ENCODE measurements at places on chromosomes 3 and 15.

DNA sequence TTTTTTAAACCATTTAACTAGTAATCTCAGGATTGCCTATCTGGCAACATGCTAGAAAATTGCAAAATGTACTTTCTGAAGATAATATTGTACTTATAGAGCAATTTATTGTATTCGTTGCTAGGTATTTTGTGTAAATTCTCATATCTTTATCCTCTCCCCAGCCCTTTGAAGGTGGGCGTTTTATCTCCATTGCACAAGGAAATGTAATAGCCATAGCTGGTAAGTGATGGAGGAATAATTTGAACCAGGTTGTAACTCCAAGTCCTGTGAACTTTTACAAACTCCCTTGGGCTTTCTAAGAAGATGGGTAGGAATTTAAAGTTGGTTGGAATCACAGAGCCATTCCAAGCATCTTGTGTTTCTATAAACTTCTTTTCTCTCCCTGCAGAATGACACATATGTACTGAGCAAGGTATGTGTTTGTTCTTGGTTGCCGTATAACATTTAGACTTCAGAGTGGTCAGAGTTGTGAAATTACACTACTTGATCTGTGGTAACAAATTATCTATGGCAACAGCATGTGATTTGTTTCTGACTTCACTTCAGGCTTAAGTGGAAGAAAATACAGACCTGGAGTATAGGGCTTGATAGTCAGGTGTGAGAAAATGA, 170.9 kb downstream of the AKAP13 start:
- DNase-seq = no peak

DNA sequence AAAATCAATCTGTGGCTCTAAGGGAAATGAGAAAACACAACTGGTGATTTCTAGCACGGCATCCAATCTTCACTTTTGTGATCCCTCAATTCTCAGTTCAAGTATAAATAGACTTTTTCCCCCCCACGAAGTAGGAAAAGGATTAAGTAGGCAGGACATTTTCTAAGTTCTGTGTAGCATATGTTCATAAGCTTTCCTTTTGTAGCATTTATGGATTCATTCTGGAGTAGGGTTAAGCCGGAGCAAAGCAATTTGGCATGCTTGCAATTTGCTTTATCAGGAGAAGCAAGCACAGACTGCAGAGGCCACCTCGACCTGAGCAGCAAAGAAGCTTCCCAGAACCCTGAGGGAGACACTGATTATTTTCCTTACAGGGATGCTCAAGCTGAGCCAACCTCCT, 66.3 kb downstream of the FHIT start:
- no peak for DNase-seq

- DNase-seq = no peak
Observed at GRCh38 chr3:153864793-153865192, 256.4 kb upstream of the ARHGEF26 start.

DNA sequence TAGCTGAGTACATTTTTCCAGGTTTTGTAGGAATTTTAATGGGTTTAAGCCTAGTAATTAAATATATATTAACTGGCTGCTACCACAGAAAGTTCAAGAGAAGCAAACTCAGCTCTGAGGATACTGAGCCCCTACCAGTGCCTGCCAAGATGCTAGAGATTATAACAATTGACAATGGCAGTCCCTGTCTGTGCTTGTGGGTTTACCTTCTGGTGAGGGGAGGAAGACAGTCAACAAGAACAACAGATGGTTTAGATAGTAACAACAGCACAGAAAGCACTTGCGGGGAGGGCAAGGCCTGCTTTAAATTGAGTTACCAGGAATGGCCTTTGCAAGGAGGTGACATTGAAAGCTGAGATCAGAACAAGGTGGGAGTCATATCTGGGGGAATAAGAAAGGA, 56.6 kb upstream of the ARHGEF3 start:
- no peak for DNase-seq

GRCh38 chr3:194508491-194509453, 22.0 kb upstream of the ATP13A3 start:
- no peak for DNase-seq

All from Karpas-422 (cell line).